Activated gamma-delta T cell (primary cell): ENCODE measurements at places on chromosomes 13 and 19.

DNA sequence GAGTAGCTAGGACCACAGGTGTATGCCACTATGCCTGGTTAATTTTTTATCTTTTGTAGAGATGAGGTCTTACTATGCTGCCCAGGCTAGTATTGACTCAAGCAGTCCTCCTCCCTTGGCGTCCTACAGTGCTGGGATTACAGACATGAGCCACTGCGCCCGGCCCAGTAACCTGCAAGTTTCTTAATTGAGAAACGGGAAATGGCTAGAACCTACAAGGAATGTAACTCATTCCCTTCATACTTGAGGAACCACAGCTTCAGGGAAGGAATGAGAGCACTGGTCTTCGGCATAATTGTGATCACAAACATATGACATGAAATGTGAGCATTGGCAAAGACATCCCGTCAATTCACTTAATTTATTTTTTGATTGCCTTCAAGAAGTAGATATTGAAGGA lies 157.0 kb downstream of the KLF5 start:
- no peak for DNase-seq

DNA sequence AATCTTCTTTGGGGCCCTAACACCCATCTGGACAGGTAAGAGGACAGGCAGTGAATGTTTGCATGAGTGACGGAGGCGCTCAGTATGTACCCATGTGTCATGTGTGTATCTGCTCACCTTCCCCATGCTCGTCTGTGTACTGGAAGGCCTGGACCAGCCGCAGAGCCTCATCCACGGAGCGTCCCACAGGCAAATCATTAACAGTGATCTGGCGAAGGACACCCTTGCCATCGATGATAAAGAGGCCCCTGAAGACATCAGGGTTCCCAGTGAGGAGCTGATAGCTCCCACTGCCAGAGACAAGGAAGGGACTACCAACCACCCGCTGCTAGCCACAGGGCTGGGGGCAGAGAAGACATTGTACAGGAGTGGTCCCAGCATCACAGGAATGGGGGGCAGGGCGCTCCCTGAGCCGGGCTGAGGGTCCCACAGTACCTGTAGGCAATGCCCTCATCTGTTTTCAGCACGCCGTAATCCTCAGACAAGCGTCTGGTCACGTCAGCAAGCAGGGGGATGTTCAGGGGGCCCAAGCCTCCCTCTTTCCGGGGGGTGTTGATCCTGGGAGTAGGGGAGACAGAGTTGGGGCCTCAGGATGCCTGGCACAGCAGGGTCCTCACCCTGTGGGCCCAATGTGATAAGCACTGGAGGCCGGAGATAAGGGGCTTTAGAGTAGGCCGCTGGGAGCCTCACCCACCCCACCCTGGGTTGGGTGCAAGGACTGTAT lies 1.7 kb downstream of the PRDX2 start:
- DNase-seq = no peak

GRCh38 chr13:24050292-24050711 lies 110.2 kb upstream of the SPATA13 start:
- DNase-seq = no peak

GRCh38 chr13:96299235-96299634 lies 209.3 kb downstream of the HS6ST3 start:
- DNase-seq = no peak

DNA sequence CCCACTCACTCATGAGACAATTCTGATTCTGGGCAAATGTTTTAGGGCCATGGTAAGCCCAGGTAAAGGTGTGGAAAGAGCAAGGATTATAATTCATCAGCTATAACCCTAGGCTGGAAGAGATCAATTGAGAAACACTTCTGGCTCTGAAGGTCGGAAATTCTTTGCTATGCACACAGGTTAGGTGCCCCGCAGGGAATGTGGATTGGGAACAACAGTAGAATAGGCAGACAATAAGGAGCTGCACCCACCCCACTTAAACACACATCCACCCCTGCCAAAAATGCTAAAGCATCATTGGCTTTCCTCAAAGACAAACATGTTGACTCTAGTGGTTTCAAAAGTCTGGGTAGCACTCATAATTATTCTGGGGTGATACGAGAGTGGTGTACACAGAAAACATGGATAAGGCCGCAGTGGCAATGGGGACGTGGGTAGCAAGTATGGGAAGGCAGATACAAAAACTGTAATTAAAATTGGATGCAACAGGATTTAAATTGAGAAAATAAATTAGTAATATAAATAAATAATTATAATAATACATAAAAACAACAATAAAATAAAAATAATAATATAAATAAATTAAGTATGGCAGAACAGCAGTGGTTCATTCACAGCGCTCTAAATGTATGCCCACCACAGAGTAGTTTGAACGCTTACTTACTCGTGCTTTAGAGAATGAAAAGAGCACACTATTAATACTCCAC lies 8.6 kb downstream of the EFNB2 start:
- no peak for DNase-seq

DNA sequence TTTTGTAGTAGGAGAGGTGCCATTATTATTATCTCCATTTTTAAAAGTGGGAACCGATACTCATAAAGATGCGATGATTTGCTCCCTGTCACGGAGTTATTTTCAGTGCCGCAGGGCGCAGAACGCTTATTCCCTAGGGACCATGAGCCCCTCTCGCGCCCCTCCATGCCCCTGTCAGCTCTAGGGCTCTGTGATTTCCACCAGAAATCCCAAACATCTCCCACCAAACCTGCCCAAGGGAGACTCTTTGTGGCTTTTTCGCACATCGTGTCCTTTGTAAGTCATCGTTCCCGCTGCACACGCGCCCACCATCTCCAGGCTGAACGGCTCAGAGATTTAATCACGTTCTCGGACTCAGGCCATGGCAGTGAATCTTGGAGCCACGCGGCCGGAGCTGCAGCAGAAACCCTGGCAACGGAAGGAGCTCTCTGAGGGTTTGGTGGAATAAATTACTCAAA lies 105.1 kb downstream of the DNAJC15 start:
- DNase-seq = no peak

- DNase-seq = peak; percentile 51
These were observed 61.3 kb downstream of the CELF5 start for GRCh38 chr19:3285647-3286176.

- DNase-seq = no peak
These were observed 6.3 kb downstream of the ICAM5 start for GRCh38 chr19:10295847-10296591.

DNA sequence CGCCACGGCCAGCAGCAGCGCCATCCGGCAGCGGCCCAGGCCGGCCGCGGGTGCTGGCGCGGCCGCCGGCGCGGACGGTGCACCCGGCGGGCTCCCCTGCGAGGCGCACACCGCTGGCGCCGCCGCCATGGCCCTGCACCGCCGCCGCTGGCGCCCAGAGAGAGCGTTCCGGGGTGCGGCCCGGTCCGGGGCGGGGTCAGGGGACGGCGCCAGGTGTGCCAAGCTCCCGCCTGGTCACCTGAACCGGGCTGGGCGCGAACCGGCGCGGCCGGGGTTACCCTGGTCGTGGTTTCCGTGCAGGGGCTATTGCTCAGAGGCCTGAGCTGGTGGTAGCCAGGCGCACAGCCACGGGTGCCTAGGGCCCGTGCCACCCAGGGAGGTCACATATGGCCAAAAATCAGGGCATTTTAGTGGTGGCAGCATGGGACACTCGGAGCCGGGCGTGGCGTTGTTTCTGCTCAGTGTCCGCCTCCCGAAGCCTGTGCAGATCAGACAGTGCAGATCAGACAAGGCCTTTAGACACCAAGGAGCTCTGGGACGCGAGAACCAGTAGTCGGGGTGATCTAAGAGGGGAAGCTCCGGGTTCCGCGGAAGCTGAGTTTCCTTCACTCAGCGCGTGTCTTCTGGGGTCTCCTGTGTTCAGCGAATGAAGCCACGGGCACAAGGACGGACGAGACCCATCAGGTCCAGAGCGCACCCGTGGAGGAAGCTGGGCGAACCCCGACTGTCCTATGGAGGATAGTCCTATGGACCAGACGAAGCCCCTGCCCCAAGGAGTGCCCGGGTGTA lies at the start of gene TMEM238:
Gene TMEM238 (minus strand): TSS at position 162 of the 789 bp plus-strand sequence. CDS start 33 bp downstream, at position 129.
- DNase-seq = peak; percentile 34

- no peak for DNase-seq
These were observed 40.6 kb downstream of the PHF11 start for GRCh38 chr13:49536144-49536873.

DNA sequence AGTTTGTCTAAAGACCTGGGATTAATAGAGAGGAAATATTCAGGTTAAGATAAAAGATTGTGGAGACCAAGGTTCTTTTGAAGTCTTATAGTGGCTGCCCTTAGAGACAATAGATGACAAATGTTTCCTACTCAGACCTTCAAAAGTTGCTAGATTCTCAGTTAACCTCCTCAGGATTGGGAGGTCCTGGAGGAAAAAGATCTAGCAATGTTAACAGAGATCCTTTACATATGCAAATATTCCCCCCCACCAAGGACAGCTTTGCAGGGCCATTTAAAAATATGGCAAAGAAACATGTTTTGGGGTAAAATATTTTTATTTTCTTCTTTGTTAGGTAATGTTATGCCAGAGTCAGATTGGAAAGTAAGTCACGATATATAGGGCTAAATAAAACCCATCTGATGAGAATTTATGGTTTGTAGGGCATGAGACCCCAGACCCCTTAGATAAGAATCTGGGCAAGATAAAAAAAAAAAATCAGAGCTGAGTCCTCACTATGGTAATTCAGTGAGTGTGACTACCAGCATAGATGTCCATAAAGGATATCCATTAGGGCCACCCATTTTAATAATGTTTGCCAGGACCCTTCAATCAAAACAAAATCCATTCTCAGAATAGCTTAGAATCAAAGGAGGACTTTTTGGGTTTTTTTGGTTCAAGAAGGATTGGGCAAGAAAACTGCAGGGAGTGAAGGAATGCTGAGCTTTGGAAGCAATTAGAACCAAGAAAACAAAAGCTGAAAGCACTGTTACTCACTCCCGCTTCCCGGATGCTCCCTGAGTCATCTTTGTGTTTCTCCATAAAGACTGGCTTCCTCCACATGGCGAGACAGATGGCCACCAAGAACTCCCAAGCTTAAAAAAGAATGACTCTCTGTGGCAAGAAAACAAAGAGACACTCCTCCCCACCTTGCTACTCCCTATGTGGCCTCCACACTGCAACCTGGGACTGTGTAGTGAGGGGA lies 28.2 kb downstream of the VSTM1 start:
- no peak for DNase-seq

- DNase-seq = no peak
These were observed 18.7 kb downstream of the EFNA2 start for GRCh38 chr19:1304197-1304924.
